ENCODE measurements at places on chromosomes 1 and 21.

DNA sequence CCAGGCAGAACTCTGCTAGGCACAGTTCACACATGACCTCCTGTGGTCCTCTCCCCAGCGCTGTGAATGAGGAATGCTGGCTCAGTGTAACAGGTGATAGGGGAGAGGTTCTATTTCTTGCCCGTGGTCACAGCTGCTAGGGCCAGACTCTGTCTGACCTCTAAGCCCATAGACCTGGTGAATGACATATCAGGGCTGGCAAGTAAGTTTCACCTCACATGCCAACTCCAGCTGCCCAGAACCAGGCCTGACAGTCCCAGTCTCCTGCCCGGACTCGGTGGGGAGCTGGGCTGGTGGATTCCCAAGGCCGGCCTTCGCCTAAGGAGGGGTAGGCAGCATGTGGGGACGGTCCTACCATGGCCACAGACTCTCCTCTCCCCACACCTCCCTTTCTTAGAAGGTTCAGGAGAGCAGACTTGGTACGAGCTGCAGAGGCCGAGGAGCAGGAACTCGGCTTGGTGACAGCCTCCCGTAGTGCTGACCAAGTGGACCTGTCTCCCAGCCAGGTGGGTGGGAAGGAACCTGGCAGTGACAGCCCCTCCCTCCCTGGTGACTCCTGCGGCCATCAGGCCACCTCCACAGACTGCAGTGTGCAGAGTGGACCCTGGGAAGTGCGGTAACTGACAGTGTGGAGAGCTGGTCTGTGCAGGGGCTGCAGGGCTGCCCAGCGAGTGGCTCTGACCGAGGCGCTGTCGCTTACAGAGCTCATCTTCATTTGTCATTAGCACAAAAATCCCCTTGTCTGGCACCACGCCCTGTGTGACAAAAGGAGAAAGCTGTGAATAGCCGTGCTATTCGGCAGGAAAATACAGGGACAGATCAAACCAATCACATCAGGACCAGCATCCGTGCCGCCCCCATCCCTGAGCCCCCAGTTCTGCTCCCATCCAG, 74.6 kb downstream of the SCCPDH start:
- DNase-seq: no peak

GRCh38 chr1:27928216-27928954, 6.4 kb upstream of the SMPDL3B start:
- DNase-seq: no peak

DNA sequence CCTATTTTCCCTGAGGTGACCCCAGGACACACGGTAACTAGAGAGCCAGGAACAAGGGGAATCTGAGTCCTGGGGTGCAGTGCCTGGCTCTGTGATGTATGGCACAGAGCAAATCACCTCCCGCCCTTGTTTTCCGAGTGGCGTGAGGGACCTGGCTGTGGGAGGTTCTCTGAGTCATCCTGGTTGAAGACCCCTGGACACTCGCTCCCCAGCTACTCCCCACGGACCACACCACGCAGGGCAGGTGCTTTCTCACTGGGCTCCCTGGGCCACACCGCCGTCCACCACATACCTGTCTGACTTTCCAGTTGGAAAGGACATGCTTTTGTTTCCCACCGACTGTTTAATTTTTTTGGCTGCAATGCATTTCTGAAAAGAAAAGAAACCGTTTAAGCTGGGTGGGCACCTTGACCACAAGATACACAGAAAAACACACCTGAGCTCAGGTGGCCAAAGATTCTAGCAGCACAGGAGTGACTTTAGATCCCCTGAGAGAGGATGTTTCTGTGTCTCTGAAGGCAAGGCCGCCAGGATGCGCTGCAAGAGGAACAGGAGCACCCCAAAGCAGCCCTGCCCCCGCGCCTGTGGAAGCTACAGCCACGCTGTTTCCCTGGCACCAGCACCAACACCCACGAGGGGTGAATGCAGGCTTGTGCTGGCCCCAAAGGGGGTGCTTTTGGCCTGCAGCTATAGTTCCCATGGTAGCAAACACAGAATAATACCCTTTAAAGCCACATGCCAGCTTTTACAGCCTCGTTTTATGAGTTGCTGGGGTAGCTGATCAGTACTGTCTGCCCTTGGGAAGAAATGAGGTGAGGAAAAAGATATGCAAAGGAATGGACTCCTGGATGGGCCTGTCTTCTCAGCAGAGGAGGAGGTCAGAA, 8.1 kb upstream of the SRM start:
- DNase-seq: no peak

DNA sequence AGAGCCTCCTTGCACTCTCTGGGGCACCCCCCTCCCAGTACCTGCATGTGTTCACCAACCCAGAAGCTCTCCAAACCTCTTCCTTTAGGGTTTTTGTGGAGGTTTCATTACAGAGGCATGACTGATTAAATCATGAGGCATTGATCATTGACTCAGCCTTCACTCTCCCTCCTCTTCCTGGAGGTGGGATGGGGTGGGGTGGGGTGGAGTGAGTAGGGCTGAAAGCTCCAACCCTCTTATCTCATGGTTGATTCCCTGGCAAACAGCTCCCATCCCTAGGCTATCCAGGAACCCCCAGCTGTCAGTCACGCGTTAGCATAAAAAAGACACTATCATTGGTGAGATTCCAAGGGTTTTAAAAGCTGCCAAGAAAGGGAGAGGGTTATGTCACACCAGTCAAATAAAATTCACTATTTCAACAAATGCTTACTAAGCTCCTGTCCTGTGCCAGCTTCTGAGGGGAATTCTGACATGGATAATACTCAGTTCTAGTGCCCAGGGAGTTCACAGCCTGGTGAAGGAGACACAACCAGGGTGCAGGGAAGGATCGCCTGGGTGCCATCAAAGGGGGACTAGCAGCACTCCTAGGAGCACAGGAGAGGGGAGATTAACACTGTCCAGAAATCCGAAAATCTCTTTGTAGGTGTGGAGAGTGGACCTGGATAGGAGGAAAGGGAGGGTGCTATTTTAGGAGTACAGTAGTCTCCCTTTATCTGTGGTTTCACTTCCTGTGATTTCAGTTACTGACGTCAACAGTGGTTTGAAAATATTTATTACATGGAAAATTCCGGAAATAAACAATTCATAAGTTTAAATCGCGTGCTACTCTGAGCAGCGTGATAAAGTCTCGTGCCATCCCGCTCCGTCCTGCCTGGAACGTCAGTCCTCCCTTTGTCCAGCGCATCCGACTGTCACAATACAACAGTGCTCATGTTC, 6.8 kb upstream of the IL24 start:
- no peak for DNase-seq

GRCh38 chr1:162985816-162986435, 83.2 kb upstream of the RGS4 start:
- DNase-seq: no peak

- DNase-seq: no peak
Observed at GRCh38 chr1:97451046-97451826, 469.6 kb downstream of the DPYD start.

DNA sequence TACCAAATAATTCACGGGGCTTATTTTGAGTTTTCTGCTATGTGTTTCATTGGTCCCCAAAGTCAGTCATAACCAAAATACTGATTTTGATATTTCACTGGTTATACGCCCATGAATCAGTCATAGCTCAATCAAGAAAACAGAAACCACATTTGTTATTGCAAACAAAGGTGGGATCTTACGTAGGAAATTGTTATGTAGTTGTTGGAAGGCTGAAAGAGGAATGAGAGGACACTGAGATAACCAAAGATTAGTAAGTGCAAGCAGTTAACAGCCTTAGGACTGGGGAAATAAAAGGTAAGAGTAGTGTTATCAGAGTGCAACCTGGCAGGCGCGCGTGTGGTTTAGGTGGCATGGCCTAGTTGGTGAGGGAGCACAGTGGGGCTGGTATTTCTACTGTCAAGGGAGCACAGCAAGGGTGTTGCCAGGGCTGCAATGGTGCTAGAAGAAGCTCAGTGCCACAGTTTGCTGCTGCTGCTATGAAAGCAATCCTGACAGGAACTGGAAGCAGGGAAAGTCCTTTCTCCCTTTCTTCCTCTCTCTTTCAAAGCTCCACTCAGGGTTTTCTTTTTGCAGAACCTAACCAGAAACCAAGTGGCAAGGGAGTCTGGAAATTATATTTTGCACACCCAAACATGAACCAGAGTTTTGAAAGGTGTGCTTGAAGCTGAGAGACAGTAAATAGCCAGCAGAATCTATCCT, 33.7 kb downstream of the RTCA start:
- DNase-seq: no peak

DNA sequence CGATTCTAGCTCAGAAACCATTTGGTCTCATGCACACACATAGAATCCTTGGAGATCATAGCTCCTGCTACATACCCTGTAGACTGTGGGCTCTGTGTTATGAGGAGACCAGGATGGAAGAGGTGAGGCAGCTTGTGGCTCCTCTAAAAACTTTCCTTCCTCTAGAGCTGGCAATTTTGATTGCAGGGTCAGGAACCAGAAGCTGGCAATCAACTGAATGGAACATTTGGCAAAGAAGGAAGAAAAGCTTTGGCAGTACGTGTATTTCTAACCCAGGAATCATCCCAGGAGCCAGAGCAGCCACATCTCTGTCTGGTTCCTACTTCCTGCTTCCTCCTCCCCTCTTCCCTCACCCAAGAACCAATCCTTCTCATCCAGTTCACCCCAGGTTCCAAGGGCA, 15.7 kb downstream of the PIK3C2B start:
- DNase-seq: no peak

GRCh38 chr1:229148041-229148671, 122.8 kb upstream of the RAB4A start:
- no peak for DNase-seq

GRCh38 chr1:58971629-58972140, 187.8 kb upstream of the JUN start:
- DNase-seq: no peak

DNA sequence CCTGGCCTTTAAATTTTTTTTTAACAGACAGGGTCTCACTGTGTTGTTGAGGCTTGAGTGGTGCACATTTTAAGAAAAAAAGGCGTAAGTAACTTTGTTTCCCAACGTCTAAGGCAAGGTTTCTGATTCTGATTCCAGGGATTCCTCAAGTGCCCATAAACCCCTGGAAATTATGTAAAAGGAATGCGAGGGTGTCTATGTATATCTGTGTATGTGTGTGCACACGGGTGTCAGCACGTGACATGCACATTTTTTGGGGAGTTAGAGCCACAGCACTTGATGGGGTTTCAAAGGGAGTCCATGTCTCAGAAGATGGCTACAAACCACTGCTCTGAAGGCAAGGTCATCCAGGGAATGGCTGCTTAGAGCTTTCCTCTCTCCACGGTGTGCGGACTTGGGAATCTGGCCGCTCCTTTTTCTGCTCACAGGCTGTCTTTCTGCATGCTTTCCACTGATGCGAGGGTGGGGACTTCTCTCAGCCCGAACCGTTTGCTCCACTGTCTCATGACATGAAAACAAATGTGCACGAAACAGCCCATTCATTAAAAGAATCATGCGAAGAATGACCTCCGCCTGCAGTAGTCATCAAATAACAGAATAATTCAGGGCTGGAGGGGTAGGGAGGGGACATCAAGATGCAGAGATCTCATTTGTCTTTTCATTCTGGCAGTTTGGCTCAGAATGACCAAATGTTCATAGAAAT, 18.7 kb upstream of the RERE start:
- DNase-seq: no peak

GRCh38 chr1:229108598-229109201, 162.2 kb upstream of the RAB4A start:
- no peak for DNase-seq

- DNase-seq: no peak
Observed at GRCh38 chr1:184244962-184245361, 141.9 kb upstream of the C1orf21 start.

- DNase-seq: no peak
Observed at GRCh38 chr1:208834381-208835096, 590.4 kb upstream of the PLXNA2 start.

- no peak for DNase-seq
Observed at GRCh38 chr1:205916541-205916940, 26.7 kb downstream of the SLC26A9 start.

GRCh38 chr1:6545276-6546112, 8.8 kb downstream of the NOL9 start:
- DNase-seq: no peak

DNA sequence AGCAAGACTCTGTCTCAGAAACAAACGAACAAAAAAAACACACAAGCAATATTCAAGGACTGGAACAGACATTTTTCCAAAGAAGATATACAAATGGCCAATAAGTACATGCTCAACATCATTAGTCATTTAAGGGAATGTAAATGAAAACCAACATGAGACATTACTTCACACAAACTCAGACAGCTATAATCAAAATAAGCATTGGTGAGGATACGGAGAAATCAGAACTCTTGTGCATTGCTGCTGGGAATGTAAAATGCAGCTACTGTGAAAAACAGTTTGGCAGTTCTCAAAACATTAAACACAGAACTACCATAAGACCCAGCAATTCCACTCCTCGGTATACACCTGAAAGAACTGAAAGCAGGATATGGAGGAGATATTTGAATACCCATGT, 15.4 kb downstream of the NOL9 start:
- no peak for DNase-seq

All from caudate nucleus (tissue), 63 donors.